NCI-H526 treated with DMSO at 0.1 percent for 48 hours (cell line): ENCODE measurements at places on chromosomes 1 and 21.

GRCh38 chr1:36922071-36922470 lies 112.2 kb downstream of the GRIK3 start:
- DNase-seq = no peak

- no peak for DNase-seq
Observed at GRCh38 chr1:209370241-209370995, 213.1 kb upstream of the CAMK1G start.

- no peak for DNase-seq
Observed at GRCh38 chr1:200072636-200073285, 45.3 kb downstream of the NR5A2 start.

DNA sequence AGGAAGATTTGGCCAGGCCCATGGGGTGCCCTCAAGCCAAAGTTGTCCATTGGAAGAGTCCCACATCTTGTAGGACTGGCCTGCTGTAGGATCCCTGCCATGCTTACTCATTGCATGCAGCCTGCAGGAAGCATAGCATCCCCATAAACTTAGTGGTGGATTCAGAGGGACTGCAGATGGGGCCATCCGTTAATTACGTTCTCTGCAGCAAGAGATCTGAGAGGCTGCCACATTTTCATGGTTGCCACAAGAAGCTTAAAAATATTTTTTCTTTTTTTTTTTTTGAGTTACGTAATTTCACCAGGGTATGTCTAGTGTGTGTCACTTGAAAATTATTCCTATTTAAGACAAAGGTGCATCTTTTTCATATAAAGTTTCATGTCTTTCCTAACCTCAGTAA lies 329.7 kb upstream of the USP24 start:
- no peak for DNase-seq

- DNase-seq = no peak
Observed at GRCh38 chr1:1324084-1324523, 356 bp downstream of the INTS11 start.

GRCh38 chr21:40967771-40968170 lies 120.8 kb upstream of the DSCAM start:
- no peak for DNase-seq

- peak; percentile 50 for DNase-seq
Observed at GRCh38 chr1:28737307-28738132, 780 bp downstream of the YTHDF2 start.

DNA sequence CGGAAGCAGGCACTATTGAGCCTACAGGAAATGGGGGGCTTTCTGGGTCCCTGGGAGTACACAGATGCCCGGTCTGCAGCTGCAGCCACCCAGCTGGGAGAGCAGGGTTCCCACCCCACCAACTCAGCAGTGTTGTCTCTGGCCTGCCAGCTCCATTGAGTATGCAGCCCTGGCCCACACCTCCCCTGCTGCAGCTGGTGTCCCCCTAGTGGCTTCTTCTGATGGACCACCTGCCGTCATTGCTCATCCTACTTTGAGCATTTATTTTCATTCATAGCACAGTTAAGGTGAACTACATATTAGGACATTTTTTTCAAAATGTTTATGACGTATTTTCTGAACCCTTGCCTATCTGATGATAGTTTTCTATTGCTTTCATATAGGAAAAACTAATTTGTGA lies 189.8 kb upstream of the LYPLAL1 start:
- DNase-seq = no peak
